ENCODE measurements at places on chromosomes 5 and 9.
A peak's percentile ranks its signal among the peaks of the same experiment; 100 is the strongest.

- DNase-seq = no peak
Observed at GRCh38 chr9:5593904-5594303, 35.0 kb upstream of the RIC1 start.

DNA sequence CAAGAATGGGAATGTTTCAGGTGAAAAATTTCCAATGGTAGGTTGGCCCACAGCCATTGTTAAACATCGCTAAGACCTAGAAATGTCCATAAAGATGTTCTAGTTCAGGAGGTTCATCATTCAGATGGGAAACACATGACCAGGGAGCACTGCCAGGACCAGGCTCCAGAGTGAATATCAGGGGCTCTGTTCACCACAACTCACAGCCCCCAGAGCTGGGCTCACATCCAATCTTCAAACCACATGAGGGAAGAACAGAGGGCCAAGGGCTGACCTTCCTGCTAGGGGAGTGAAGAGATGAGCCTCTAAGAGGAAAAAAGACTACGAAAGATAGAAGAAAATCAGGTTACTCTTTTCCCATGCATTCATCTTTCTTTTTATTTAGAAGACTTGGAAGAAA, 205.8 kb downstream of the SEMA5A start:
- no peak for DNase-seq

DNA sequence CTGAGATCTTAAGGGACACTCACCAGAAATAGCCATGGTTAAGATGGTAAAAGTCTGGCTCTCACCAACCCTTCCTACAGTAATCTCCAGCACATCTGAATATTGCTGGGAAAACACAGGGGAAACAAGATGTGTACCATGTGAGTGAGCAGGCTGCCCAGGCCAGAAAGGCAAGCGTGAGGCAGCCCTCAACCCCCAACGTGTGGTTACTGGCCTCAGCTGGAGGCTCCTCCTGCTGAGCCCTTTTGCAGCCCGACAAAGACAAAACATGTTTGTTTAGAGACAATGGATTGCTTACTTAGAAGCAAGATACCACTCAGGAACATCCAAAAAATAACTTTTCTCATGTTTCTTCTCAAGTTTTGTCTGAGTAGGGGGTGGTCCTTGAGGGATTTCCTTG, 16.6 kb downstream of the ZFP62 start:
- DNase-seq = no peak

DNA sequence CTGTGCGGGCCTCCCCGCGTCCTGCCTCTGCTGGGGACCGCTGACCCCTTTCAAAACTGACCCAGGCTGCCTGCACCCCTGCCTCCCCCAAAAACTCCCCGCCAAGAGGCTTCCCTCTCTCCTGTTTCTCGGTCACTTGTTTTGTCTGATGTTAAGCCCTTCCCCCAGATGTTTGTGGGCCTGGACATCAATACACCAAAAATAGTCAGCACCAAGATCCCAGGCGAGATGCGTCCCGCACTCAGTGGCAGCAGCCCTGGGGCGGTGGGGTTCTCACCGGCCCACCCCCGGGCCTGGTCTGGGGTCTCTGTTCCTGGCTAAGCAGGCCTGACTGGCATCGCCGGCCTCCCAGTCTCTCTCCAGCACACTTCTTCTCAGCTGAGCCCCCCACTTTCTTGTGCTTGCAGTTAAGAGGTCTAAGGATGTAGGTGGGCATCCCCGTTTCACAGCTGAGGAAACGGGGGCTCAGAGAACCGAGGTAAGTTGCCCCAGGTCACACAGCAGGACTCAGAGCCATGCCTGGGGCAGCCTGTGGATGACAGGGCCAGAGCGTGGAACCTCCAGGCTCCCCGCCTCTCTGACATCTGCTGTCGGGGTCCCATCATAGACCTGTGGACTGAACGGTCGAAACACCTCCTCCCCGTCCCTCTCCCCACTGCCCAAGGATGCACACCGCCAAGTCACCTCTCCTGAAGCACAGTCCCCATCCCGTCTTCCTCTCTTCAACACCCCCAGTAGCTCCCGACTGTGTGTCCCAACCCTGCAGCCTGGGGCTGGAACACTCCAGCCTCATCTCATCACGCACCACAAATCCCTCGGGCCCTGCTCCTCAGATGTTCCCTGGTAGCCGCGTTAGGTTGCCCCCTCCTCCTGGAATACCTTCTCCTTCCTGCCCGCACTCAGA, 16.8 kb downstream of the FIBCD1 start:
- DNase-seq = no peak

- no peak for DNase-seq
Observed at GRCh38 chr9:74255489-74255984, 241.6 kb upstream of the RORB start.

- peak; percentile 33 for DNase-seq
Observed at GRCh38 chr5:112174959-112175594, 244.0 kb downstream of the EPB41L4A start.

DNA sequence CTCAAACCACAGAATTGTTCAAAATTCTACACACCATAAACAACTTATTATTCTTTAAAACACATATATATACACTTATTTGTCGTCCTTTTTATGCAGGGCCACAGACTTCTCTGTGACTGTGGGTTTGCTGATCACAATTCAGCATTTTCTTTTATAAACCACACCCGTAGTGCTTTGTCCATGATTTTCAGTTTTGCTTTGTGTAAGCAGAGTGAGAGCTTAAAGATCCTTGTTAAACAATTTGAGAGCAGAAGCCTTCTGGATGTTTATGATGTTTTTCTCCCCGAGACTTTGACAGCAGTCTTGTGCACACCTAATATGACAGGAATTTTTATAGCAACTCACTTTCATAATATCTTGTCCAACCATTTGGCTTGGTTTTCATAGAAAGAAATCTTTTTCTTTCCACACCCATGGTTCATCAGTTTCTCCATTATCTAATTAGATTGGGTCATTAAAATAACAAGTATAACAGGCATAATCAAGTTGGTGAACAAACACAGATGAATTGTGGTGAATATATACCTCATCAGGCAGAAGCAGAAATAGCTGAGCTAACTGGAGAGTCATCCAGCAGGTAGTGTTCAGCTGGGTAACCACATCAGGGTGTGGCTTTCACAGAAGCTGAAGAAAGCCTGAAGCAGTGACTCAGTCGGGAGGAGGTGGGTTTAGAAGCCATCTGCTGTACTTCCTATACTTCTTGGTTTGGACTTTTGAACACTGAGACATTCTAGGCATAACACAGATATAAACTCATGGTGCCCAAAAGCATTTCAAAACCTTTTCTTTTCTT, 232.8 kb downstream of the DOCK8 start:
- peak; percentile 83 for DNase-seq

DNA sequence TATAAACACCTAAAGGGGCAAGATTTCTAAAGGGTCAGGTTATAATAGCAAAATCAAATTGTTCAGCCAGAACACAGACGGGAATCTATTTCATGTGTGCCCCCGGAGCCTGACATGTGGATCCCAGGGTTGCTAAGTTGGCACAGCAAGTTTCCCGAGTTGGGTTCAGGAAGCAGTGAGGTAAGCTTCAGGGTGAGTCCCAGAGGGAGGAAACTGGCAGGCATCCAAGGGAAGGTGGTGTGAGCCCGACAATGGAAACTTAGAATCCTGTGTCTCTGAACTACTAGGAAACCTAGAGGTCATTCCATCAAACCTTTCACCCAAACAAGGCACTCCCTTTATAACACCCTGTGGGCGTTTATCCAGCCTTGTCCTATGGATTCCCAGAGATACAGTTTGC, 98.4 kb downstream of the ADRB2 start:
- DNase-seq = no peak

GRCh38 chr9:36451949-36452348, 51.9 kb upstream of the RNF38 start:
- no peak for DNase-seq

GRCh38 chr5:67974054-67974453, 241.5 kb upstream of the PIK3R1 start:
- no peak for DNase-seq

- no peak for DNase-seq
Observed at GRCh38 chr5:102903074-102903871, 148.2 kb downstream of the PAM start.

DNA sequence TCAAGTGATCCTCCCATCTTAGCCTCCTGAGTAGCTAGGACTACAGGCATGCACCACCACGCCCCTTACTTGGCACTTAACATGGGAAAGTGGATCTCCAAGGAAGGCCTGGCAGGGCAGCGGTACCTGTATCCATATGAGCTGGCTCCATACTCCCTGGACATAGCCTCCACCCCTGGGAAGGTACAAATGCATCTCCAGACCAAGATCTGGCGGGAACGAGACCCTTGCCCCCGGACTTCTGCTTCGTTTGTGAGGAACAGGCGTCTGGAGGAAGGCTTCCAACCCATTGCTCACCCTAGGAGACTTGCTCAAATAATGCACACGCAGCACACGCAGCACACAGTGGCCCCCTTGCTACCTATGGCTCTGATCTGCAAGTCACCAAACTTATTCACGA, 55.2 kb downstream of the CRB2 start:
- no peak for DNase-seq

GRCh38 chr5:151020304-151021110, at the start of gene GPX3:
GPX3 (plus strand) TSS chr5:151020591; CDS start chr5:151020655, 64 bp downstream.
- DNase-seq = peak; percentile 44

GRCh38 chr9:92187390-92187789, 72.2 kb upstream of the SPTLC1 start:
- DNase-seq = no peak

GRCh38 chr5:91541696-91542095, 158.6 kb upstream of the ARRDC3 start:
- DNase-seq = no peak

DNA sequence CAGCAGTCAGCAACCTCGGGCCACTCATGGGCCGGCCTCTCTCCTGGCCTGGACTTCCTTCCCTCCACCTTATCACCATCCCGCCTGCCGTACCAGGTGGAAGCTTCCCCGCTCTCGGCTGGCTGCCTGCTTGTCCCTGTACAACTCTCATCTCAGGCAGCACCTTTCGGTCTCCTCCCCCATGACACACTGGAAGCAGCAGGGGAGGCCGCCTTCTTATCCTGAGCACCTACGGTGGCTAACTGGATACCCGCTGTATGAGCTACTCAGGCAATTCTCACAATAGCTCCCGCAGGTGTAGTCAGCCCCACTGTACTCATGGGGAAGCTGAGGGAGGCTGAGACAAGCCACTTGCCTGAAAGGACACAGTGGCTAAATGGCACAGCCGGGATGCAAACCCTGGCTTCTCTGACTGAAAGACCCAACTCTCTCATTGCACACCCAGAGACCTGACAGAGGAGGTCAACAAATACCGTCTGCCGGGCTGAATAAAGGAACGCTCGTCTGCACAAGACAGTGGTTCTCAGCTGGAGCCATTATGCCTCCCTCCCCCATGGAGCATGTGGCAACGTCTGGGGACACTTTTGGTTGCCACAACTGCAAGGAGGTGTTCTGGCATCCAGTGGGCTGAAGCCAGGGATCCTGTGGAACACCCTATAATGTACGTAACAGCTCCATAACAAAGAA, 9.6 kb downstream of the STK10 start:
- peak; percentile 57 for DNase-seq

GRCh38 chr5:9447691-9448090, 98.2 kb downstream of the SEMA5A start:
- no peak for DNase-seq

DNA sequence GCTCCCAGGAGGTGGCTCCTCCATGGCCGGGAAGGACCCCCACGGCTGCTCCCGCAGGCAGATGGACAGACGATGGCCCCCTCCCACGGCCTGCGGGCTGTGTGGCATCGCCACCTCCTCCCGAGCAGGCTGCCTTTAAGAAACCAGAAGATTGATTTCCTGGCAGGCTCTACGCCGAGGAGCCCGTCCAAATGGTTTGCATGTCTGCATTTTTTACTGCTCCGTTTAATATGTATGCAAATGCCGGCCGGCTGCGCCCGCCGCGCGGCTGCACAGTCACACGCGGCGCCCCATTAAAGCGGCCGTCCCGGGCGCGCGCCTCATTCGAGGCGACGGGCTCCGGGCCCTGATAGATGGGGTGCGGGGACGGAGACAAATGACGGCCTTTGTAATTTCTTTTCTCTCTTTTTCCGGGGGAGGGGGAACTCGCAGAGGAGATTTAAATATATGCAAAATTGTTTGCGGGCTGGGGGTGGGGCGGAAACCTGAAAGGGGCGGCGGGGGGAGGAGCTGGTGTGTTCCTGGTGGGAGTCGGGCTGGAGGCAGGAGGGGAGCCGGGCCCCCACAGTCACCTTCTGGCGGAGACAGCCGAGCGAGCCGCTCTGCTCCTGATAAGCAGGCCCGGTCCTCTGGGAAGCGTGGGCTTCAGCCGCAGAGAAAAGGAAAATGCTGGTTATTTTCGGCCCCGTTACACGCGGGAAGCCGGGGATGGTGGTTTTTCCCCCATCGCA, 158.7 kb upstream of the IER5L start:
- DNase-seq = peak; percentile 46

DNA sequence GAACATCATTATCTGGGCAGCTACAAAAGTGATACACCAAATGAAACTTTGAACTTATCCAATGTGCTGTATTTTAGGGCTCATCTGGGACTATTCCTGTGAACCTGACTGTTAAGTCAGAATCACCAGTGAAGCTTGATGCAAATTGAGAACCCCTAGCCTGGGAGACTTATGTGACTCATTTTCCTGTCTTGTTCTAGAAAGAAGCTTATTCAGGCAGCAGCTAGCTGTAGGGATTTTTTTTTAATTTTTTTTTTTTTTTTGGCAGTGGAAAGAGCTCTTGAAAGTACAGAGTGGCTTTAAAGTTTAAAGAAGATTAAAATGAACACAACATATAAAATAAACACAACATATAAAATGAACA, 81.1 kb upstream of the TNFAIP8 start:
- DNase-seq = no peak

DNA sequence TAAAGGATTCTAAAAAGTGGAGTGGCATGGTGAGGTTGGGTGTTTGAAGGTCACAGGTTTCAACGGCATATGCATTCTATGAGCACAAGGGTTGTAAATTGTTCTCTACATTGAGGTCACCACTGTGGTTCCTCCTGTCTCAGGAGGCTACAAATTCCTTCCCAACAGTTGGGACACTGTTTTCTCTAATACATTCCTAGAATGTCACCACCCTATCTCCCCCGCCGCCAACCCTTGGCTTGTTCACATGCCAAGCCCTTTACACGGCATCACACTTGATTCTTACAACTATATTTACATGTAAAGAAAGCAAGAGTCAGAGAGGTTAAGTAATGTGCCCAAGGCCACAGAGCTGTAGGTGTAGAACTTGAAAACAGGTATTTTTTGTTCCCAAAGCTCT, 315.1 kb downstream of the RAB3C start:
- DNase-seq = no peak

- DNase-seq = no peak
Observed at GRCh38 chr5:68745448-68745847, 348.4 kb upstream of the SLC30A5 start.

Data from activated CD4-positive, alpha-beta memory T cell treated with anti-CD3 and anti-CD28 coated beads for 36 hours (primary cell).